Uterus (tissue), 4 donors: ENCODE measurements at places on chromosomes 6 and 20. TPM values are rescaled to one million over a fixed set of nuclear protein-coding genes. Genes with fewer than 3 reads are reported as not detected.

DNA sequence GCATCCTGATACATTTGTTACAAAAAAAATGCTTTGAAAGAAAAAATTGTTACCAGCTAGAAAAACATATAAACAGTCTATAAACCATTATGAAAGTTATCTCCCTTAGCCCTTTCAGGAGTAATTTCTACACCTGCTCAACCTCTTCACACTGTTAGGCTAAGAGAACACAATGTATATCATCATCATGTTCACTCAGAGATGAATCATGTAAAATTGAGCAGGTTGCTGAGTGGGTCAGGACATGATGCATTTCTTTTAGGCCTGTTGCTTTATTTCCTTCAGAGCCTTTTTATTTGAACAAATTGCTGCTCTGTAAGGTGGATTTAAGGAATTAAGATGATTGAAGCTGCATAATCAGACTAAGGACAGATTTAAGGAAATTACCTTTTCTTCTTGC, 531.3 kb upstream of the MAN1A1 start:
- H3K4me3 ChIP-seq = no peak overlapping the region
- H3K4me1 ChIP-seq = no peaks in the 10 kb centered on the region
- H3K27ac ChIP-seq = no peak overlapping the region
- no peaks in the 10 kb centered on the region for H3K27me3 ChIP-seq

GRCh38 chr20:34824452-34824805, 1.0 kb downstream of the NCOA6 start:
- H3K27ac ChIP-seq = peak overlapping the region; percentile 83
- peak overlapping the region; percentile 84 for H3K4me3 ChIP-seq
- no peaks in the 10 kb centered on the region for H3K36me3 ChIP-seq
- DNase-seq = peak; percentile 40
- H3K4me1 ChIP-seq = peaks cover 6% of the 10 kb centered on the region

DNA sequence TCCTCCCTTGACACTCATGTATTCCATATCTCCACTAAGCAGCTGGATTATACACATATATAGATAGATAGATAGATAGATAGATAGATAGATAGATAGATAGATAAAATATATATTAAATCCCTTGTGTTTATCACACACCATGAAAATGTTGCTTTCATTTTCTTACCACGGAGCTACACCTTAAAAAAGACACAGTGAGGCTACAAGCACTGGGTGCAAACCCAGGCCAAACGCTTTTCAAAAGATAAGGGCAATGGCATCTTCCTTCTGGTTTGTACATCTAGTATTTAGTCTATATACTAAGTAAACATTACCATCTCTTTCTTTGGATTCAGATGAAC, 377.1 kb downstream of the ESR1 start:
- no peak for DNase-seq
- peak overlapping the region; percentile 17 for H3K27ac ChIP-seq
- H3K27me3 ChIP-seq = no peaks in the 10 kb centered on the region
- H3K4me3 ChIP-seq = no peak overlapping the region
- no peaks in the 10 kb centered on the region for H3K4me1 ChIP-seq

DNA sequence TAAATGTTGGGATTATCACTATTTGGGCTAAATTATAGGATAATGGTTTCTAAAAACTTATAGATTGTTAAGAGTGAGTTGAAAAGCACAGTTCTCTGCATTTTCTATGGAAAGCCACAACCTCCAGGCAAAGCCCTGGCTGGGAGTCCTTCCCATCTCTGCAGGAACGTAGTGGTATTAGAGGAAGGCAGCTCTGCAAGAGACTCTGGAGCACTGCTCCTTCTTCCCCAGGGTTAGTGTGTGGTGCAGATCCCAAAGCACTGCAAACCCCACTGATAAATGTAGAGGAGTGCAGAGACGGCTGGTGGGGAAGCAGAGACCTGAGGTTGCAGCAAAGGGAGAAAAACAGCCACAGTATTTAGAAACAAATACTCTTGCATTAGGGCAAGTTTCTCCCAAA, 225.3 kb downstream of the TINAG start:
- no peaks in the 10 kb centered on the region for H3K4me1 ChIP-seq
- no peaks in the 10 kb centered on the region for H3K36me3 ChIP-seq
- no peak for DNase-seq
- no peak overlapping the region for H3K27ac ChIP-seq
- no peaks in the 10 kb centered on the region for H3K27me3 ChIP-seq

- no peak overlapping the region for H3K4me3 ChIP-seq
- no peak overlapping the region for H3K27ac ChIP-seq
- DNase-seq = no peak
- no peaks in the 10 kb centered on the region for H3K27me3 ChIP-seq
Observed at GRCh38 chr6:166237617-166238016, 70.0 kb upstream of the TBXT start.

DNA sequence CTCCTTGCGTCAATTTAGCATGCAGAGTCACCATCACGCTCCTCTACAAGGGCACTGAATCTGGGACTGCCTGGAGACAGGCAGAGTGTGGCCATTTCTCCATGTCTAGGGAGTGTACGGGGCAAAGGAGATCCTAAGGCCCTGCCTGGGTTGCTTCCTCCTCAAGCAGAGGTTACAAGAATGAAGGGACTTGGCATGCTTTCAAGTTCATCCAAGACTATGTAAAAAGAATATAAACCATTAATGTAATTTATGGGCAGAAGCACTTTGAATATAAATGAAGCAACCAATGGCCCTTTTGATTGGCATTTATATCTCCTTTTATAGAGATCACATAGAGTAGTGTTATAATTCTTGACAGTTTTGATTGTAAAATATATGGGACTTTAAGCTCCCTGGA, 137.5 kb downstream of the BTBD3 start:
- H3K4me3 ChIP-seq = no peak overlapping the region
- H3K27ac ChIP-seq = no peak overlapping the region
- no peaks in the 10 kb centered on the region for H3K4me1 ChIP-seq
- H3K36me3 ChIP-seq = no peaks in the 10 kb centered on the region
- no peaks in the 10 kb centered on the region for H3K27me3 ChIP-seq

GRCh38 chr6:28522594-28523240, 3.0 kb upstream of the GPX5 start:
- H3K36me3 ChIP-seq = no peaks in the 10 kb centered on the region
- no peaks in the 10 kb centered on the region for H3K4me1 ChIP-seq
- no peak overlapping the region for H3K27ac ChIP-seq
- no peak for DNase-seq
- H3K4me3 ChIP-seq = no peak overlapping the region

UNC5CL gene
- 0.26 TPM for total RNA-seq

SASH1 gene
- 31.2 TPM for total RNA-seq

AAR2 gene
- total RNA-seq = 33.3 TPM

MKKS gene
- 15.9 TPM for total RNA-seq

NKAPL gene
- total RNA-seq = 1.2 TPM

TRIM10 gene
- total RNA-seq = not detected
